Stimulated activated CD8-positive, alpha-beta memory T cell treated with anti-CD3 and anti-CD28 coated beads, Interleukin-2, amount 100 ng/mL, for 1 hour (primary cell): ENCODE measurements at places on chromosomes 5 and 9.

GRCh38 chr9:38416461-38416860 is 7.8 kb downstream of the IGFBPL1 start:
- DNase-seq = no peak

- no peak for DNase-seq
Measured at GRCh38 chr5:108636135-108636853, 111.4 kb upstream of the FER start.

DNA sequence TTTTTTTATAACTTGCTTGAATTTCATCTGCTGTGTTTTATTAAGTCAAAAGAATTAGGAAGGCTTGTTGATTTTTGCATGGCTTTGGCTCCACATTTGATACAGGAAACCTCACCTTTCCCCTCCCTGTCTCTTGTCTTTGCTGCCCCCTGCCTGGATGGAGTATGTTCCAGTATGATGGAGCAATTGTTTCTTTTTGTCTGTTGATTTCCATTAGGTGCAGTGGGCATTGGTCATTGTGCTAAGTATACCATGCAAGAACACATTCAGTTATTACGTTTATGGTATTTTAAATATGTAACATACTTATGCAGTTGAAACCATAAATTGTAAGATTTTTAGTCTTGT is 19.6 kb downstream of the TJP2 start:
- DNase-seq = no peak

GRCh38 chr9:114119242-114120191 is 20.4 kb upstream of the KIF12 start:
- DNase-seq = no peak

- DNase-seq = no peak
Measured at GRCh38 chr9:79021084-79021483, 550.7 kb upstream of the TLE4 start.

GRCh38 chr9:116168231-116168630 is 14.6 kb downstream of the PAPPA start:
- no peak for DNase-seq

GRCh38 chr9:77752554-77752953 is 104.4 kb upstream of the GNA14 start:
- no peak for DNase-seq

DNA sequence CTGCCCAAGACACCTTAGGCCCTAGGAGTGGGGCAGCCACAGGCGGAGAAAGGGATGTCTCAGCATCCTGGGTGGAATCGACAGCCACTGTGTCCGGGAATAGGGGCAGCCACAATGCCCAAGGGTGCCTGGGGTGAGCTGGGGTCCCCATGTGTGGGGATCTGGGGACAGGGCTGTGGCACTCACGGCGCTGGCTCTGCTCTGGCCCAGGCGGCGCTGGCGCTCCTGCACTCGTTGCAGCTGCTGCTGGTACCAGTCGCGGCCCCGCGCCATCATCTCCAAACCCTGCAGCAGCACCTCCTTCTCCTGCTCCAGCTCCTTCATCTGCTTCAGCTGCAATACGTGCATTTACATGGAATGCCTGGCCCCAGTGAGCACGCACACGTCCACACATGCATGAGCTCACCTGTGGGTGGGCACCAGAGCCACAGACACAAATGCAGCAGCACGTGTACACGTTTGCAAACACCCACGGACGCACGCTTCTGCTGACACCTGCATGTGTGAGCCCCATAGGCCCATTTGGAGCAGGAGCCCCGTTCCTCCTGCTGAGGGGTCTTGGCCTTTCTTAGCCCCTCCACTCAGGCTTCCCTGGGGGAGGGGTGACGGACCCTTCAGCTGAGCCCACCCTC is 4.9 kb downstream of the SAPCD2 start:
- DNase-seq = no peak

- DNase-seq = no peak
Measured at GRCh38 chr5:61647672-61648071, 315.6 kb downstream of the ZSWIM6 start.

DNA sequence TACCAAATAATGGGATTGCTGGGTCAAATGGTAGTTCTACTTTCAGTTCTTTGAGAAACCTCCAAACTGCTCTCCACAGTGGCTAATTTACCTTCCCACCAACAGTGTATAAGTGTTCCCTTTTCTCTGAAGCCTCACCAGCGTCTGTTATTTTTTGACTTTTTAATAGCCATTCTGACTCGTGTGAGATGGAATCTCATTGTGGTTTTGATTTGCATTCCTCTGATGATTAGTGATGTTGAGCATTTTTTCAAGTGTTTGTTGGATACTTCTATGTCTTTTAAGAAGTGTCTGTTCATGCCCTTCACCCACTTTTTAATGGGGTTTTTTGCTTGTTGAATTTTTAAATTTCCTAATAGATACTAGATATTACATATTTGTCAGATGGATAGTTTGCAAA is 28.4 kb upstream of the SUSD1 start:
- no peak for DNase-seq

- no peak for DNase-seq
Measured at GRCh38 chr9:27497883-27498417, 26.1 kb upstream of the IFNK start.
